ENCODE measurements at places on chromosomes 7 and 10.

- DNase-seq = no peak
Measured at GRCh38 chr7:17952387-17952786, 12.1 kb upstream of the SNX13 start.

DNA sequence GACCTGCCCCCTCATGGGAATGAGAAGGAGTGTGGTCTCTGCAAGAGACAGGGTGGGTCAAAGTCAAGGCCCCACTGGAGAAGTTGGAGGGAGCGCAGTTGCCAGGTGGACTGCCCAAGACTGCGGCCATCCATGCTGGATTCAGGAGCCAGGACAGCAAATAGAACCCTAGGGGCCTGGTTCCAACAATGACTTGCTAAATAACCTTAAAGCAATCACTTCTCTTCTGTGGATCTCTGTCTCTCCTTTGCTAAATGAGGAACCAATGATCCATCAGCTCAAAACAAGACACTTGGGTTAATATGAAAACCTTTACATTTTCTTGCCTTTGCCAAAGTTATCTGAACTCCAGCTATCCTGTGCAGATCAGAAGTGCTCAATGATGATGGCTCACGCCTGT lies 12.6 kb upstream of the YWHAG start:
- DNase-seq = no peak

- no peak for DNase-seq
Measured at GRCh38 chr7:123260428-123260960, 60.7 kb upstream of the SLC13A1 start.

DNA sequence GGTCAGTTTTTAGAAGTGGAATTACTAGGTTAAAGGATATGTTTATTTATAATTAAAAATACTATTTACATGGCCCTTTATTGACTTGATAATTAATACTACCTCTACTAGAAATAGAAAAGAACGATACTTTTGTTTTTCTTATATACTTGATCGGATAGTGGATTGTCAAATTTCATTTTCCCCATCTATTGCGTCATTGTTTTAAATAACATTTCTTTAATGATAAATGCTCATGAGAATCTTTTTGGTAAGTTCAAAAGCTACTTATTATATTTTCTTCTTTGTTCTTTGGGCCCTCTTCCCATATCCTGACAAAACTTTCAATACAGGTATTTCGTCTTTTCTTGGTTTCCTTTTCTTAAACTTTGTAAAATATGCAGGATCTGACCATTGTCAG lies 392.4 kb downstream of the PHF14 start:
- DNase-seq = no peak

DNA sequence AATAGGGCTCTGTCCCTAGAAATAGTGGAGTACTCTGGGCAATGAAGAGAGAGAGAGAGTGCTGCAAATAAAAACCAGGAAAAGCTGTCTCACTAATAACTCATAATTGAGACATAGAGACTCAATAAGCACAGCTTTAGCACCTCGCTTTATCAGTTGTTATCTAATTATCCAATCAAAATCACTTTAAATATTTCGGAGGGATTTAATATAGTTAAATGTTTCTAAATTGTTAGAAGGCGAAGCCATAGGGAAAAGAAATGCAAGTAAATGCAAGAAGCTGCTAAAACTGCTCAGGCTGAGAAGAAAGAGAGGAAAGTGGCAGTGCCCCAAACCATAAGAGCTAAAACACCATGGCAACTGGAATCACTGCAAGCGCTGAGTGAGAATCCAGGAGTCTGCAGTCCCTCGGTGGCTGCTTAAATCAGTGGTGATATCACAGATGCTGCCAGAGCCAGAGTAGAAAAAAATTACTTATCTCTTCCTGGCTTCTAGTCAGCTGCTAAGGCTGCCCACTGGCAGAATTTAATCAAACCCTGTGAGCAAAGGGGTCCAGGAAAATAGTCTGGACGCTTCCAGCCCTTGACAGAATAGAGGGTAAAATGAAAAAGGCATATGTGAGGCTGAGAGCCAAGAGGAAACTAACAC lies 150.4 kb upstream of the CHRM2 start:
- DNase-seq = no peak

GRCh38 chr10:132458586-132459300 lies 61.7 kb downstream of the PWWP2B start:
- peak; percentile 60 for DNase-seq
